ENCODE measurements at places on chromosomes 16 and 17.

GRCh38 chr16:1543085-1543896 lies 9.8 kb downstream of the TMEM204 start:
- peak; percentile 24 for DNase-seq

GRCh38 chr16:23323224-23324030 lies 21.3 kb downstream of the SCNN1B start:
- no peak for DNase-seq

DNA sequence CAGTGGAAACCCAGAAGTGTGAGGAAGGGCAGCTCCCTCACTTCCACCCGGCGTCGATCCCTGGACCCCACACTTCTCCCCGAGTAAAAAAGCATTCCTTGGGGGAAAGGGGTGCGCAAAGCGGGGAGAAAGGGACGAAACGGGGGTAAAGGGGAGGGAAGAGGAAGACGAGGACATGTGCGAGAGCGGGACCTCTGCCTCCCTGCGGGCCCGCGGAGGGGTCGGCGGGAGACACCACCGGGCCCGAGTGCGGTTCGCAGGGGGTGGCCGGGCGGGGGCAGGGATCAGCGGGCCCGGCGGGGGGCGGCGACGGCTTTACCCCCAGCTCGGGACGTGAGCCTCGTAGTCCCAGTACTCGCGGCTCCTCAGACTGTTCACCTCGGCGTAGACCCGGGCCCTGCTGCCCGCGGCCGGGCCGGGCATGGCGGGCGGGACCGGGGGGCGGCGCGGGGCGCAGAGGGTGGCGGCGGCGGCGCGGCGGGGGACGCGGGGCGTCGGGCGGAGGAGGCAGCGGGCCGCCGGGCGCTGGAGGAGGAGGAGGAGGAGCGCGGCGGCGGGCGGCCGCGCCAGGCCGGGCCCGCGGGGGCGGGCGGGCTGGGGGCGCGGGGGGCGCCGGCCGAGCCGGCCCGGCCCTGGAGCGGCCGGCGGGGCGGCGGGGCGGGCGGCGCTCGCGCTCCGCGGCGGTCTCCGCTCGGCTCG lies 443 bp downstream of the CSNK2A2 start:
- no peak for DNase-seq

- no peak for DNase-seq
These were observed 19.1 kb upstream of the HEXD start for GRCh38 chr17:82399041-82399441.

DNA sequence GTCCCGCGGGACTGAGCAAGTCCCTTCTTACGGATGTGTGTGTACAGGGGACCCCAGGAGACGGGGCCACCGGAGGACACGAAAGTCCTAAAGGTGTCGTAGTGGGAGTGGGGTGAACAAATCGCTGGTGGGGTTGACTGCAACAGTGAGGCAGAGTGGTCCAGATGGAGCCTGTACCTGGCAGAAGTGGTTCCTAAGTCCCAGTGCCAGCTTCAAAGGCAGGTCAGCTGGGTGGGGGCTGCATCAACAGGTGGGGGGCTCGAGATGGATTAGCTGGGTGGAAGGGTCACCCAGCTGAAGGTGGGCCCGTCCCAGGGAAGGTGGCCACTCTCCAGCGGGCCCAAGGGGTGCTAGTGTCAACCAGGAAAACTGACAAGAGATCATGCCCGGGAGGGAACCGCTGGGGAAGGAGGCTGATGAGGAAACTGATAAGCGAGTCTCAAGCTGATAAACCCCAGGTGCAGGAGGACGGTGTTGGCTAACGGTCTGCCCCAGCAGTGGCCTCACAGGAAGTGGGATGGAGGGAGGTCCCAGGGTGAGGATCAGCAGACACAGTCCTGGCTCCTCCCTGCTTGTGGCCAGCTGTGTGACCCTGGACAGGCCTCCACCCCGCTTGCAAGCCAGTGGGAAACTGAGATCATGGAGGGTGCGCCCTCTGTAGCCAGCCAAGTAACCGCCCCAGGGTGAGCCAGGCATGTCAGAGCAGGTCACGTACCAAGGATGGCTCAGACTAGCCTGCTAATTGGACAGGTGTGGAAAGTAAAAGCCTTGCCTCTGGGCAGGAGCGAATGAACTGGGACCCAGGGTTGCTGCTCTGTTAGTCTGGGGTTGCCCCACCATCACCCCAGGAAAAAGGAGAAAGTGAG lies 1.0 kb downstream of the ORAI3 start:
- DNase-seq, result no peak

GRCh38 chr17:5680766-5681165 lies 96.5 kb upstream of the NLRP1 start:
- no peak for DNase-seq

DNA sequence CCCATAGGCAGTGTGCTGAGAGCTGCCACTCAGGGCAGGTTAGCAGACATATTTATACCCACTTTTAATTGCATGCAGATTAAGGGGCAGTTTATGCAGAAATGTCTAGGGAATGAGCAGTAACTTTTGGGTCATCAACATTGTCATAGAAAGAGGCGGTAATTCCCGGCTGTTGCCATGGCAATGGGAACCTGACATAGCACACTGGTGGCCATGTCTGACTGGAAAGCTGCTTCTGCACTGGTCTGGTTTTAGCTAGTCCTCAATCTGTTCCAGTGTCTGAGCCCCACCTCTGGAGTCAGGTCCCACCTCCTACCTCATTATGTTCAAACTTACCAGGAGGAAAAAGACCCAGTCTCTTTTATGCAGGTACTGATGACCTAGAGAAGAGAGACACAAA lies 31.5 kb upstream of the TNRC6C start:
- DNase-seq, result no peak

DNA sequence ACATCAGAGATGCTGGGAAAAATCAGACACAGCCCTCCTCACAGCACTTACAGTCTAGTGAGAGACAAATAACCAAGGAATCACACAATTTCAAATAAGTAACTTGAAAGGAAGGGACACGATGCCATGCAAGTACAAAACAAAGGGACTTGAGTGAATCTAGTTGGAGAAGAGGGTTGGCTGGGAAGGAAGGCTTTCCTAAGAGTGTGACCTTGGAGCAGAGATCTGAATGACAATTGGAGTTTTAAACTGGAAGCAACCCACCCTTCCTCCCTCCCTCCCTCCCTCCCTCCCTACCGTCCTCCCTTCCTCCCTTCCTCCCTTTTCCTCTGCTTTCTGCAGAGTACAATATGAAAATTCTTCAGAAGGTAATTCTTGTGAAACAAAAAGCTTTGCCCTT lies 31.1 kb downstream of the ADAMTS18 start:
- DNase-seq, result no peak

- DNase-seq, result no peak
These were observed 356.2 kb upstream of the SALL1 start for GRCh38 chr16:51507286-51507685.

- no peak for DNase-seq
These were observed 84.2 kb downstream of the KCNJ12 start for GRCh38 chr17:21460358-21460757.

DNA sequence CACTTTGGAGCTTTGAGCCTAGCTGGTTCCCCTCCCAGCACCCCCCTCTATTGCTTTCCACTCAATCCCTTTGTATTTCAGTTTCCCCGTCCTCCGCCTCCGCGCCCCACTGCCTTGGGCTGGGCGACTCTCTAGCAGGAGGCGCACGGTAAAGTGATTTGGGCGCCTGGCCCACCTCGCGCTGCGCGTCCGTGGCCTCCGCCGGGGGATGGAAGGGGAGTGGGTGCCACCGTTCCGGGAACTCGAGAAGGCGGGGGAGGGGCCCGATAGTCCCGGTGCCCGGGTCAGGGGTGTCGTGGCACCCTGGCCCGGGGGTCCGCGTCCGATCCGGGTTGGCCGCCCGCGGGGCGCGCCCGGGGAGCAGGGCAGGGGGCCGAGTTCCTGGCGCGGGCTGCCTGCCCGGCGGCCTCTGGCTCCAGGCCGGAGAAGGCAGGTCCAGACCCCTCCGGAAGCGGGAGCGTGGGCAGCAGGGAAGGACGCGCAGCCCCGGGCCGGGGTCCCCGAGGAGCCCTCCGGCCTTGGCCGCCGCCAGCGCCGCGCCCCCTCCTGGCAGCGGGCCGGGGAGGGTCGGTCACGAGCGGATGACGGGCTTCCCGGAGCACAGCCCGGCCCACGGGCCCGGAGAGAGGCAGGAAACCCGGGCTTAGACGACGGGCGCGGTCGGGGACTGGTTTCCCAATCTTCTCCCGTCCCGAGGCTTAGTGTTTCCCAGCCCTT lies 15.8 kb downstream of the MEOX1 start:
- DNase-seq, result no peak

DNA sequence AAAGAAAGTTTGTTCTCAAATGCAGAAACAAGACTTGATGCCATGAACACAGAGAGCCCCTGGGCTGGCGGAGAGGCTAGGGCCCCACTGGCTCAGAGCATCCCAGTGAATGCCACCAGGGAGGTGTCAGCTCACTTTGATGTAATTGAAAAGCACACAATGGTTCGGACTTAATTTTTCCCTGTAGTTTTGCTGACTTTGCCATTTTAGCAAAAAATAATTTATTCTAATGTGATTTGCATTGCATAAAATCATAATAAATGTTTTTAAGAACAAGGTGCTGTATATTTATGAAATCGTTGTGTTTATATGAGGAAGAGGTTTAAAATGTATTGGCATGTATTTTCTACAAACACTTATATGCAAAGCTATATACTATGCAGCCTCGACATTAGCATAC lies 140.5 kb downstream of the HS3ST4 start:
- no peak for DNase-seq

- no peak for DNase-seq
These were observed 26.1 kb downstream of the SLC38A8 start for GRCh38 chr16:84016477-84016876.

DNA sequence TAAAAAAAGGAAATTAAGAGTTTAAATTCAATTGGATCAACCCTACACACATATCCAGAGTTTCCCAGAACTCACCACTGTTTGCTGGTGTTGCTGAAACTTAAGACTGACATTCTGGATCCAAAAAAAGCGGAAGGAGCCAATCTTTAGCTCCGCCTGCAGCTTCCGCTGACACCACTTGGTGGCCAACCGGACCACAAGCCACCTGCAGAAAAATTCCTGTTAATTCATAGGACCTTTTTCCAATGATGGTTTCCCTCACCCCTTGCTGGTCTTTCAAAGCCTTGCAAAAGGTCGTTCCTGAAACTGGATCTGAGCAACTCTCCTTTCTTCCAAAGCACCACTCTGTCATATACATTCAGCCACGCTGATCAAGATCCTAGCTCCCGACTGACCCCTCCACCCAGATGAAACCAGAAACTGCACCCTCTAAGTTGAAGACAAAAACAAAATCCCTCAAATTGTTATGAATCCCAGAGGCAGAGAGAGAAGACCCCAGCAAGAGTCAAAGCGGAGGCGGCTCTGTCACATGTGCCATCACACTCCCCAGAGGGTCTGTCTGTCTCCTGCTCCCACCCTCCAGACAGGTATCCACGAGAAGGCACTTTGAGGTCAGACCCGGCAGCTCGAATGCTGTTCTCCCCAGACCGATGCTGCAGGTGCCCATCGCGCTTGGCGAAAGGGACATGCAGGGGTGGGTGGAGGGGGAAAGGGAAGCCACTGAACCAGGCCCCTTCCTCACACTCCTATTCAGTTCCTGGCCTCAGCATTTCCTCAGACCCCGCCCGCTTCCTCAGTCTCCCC lies 773 bp downstream of the BLTP2 start:
- no peak for DNase-seq

DNA sequence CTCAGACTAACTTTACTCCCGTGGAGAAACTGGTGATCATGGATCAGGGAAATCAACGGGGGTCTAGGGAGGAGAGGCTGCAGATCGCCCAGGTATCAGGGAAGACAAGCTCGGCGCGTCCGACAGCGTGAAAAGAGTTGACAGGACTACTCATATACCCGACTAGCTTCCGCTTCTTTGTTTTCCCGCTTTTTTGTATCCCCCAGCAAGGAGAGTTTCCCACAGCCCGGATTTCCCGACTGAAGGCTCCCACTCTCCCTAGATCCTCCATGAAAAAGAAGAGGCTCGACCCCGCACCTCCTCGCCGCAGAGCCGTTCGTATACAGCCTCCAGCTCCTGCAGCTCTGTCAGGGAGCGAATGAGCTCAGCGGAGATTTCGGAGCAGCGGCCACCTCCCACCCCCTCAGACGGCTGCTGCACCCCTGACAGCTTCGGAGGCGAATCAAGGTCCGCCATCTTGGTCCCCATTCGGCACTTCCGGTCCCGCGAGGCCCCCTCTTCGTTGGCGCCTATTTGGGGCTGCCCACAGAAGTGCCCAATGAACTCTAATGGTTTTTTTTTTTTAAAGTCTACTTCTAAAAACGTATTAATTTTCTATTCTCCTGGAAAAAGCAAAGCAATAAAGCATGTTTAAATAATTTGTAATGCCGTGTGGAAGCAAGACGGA lies at the start of gene COG4:
Gene COG4, minus strand, starts transcription at position 479 of the 667 bp plus-strand sequence. Its CDS starts 11 bp downstream, at position 468.
- DNase-seq, result peak; percentile 89

DNA sequence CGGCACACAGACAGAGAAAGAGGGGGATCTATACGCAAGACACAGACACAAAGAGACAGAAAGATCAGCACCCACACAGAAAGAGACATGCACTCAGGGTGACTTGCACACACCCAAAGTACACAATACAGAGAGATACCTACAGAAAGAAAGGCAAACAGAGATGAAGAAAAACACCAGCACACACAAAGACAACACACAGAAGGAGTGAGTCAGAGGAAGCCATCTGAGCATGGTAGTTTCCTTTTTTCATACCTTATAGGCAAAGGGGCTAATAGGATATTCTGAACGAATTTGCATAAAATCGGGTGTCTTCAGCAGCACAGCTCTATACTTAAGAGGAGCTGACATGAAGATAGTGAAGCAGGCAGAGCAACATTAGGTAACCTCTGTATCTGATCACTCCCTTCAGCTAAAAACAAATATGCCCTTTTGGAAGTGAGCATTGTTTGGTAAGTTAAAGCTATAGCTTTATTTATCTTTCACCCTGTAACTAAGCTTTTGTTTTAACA lies 198.6 kb downstream of the AATF start:
- DNase-seq, result no peak

- DNase-seq, result no peak
These were observed 27.6 kb downstream of the NMT1 start for GRCh38 chr17:45088741-45089140.

DNA sequence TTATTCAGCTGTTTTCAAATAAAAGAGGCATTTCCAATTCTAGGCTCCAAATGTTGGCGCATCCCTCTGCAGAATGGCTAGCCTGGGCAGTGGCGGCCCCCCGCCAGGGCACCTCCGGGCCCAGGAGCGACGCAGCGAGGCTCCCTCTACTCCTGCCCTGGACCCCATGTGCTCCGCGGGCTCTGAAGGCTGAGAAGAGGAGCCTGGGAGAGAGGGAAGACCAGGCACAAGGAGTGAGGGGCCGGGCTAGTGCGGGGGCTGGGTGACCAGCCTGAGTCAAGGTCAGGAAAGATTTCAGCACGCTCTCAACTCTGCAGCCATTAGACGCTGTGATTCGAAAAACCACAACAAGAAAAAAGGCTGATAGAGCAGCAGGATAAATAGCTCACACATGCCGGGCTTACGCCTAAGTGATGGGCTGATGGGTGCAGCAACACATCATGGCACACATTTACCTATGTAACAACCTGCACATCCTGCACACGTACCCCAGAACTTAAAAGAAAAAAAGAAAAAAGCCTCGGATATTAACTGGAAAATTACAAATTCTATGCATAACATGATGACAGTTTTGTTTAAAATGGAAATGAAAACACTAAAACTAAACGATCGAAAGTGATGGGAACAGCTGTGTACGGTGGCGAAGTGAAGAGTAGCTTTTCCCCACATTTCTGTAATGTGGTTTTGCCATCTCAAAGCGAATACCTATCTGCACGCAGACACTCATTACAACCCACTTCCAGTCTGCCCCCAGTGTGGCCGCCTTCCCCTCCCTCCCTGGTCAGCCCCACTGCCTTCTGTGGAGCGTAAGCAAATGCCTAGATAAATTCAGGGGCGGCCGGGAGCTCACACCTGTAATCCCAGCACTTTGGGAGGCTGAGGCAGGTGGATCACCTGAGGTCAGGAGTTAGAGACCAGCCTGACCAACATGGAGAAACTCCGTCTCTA lies 44.4 kb downstream of the MAP1LC3B start:
- DNase-seq, result no peak

Measured in central memory CD4-positive, alpha-beta T cell (primary cell).